ENCODE measurements at places on chromosomes 1 and 21.
A peak's percentile ranks its signal among the peaks of the same experiment; 100 is the strongest.

GRCh38 chr1:209875515-209875914 is 47.7 kb downstream of the UTP25 start:
- peak; percentile 53 for DNase-seq

GRCh38 chr1:205567716-205568115 is 63.2 kb downstream of the CDK18 start:
- DNase-seq = no peak

DNA sequence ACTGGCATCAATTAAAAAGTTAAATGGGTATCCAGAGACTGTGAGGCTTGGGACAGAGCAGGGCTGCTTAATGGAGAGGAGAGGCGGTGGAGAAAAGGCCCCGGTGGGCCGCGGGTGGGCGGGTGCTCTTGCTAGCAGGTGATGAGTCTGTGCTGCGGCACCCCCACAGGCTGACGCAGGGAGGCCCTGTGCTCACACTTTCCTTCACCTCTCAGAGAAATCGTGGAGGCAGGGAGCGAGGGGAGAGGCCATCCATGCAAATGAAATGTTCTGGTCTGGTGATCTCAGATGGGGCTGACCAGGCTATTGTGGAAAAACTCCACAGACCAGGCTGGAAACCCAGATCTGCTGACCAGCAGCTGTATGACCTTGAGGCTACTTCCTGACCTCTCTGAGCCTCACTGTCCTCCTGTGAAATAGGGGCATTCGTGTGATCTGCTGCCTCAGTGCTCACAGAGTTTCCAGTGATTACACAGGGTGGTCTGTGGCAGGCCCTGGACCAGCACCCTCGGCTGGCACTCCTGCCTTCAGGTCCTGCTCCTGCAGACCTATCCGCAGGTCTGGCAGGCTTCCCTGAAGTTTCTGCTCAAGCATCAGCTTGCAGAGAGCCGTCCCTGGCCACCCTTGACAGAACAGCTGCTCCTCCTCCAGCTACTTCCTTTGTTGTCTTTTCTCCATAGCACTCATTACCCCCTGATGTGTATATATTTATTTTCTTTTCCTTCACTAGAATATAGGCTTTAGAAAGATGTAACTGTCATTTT is 89.2 kb downstream of the BEND5 start:
- no peak for DNase-seq

- DNase-seq = peak; percentile 94
Measured at GRCh38 chr1:183956559-183957188, 80.9 kb downstream of the COLGALT2 start.

GRCh38 chr1:202135221-202135721 is 9.3 kb downstream of the ARL8A start:
- peak; percentile 81 for DNase-seq

- no peak for DNase-seq
Measured at GRCh38 chr21:37041706-37042271, 31.1 kb downstream of the PIGP start.

DNA sequence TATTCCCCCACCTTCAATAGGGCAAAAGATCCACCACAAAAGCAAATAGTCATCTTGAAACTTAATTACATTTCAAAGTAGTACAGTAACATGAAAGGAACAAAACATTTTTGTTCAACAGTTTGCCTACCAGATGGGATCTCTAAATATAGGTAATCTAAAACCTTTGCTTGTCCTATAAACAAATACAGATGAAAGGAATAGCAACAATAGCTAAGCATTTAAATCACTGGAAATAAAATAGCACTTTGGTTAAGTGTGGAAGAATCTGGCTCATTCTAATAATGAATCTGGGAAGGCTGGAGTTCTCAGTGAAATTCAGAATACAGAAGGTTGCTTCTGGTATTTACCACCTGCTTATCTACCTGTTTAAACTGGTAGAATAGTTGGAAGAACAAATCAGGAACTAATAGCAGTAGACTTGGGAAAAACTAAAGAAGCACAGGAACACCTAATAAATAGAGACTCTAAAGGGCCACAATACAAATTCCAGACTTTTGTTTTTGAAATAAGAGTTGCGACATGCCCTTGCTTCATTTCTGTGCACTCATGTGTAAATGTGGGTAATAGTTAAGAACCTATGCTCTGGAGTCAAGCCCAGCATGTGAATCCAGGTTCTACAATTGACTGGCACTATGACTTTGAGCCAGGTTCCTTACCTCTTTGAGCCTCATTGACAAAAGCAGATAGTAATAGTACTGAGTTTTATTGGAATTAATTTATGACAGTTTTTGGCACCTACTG is 2.3 kb upstream of the LYPLAL1 start:
- DNase-seq = no peak

DNA sequence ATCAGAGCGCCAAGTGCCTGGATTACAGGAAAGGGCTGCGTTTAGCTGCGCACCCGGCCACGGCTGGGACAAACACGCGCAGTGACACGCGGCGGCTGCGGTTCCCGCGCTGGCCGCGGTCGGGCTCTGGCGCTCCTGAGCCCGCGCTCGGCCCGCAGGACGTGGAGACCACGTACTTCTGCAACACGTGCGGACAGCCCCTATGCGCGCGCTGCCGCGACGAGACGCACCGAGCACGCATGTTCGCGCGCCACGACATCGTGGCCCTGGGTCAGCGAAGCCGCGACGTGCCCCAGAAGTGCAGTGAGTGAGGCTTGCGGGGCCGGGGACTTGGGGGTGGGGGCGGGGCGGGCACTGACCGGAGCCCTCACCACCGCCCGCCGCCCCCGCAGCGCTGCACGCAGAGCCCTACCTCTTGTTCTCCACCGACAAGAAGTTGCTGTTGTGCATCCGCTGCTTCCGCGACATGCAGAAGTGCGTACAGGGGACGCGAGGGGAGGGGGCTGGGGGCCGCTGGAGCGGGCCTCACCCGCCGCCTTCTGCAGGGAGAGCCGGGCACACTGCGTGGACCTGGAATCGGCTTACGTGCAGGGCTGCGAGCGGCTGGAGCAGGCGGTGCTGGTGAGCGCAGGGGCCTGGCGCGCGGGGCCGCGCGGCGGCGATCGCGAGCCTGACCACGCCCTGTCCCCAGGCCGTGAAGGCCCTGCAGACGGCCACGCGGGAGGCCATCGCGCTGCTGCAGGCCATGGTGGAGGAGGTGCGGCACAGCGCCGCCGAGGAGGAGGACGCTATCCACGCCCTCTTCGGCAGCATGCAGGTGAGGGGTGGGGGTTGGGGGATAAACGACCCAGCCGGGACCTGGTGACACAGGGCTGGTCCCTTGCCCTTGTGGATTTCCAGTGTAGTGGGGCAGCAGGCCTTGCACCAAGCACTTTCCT is 3.1 kb downstream of the RNF207 start:
- DNase-seq = peak; percentile 78

GRCh38 chr1:94553931-94554330 is 12.4 kb upstream of the F3 start:
- DNase-seq = no peak

- DNase-seq = peak; percentile 66
Measured at GRCh38 chr1:231629132-231629531, 2.5 kb downstream of the DISC1 start.

DNA sequence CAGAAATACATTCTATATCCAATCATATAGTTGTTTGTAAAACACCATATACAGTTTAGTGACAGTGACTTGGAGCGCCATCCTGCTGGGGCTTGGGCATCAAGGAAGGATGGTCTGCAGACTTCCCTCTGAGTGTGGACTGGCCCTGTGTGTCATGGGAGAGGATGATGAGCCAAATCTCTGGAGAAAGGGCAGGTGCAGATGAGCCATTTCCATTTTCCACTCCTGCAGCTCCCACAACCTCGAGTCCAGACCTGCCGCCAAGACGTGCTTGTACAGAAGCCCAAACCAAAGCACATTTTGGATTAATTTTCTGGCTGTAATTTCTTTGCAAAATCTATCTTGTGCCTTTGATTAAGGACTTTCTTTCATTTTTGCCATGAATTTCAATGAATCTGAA is 48.3 kb upstream of the SLC22A15 start:
- DNase-seq = no peak

GRCh38 chr1:8965121-8965820 is 19.6 kb downstream of the CA6 start:
- no peak for DNase-seq

GRCh38 chr1:22133931-22134324 is 9.0 kb downstream of the WNT4 start:
- DNase-seq = no peak

- no peak for DNase-seq
Measured at GRCh38 chr1:200684015-200684414, 14.3 kb upstream of the DDX59 start.

DNA sequence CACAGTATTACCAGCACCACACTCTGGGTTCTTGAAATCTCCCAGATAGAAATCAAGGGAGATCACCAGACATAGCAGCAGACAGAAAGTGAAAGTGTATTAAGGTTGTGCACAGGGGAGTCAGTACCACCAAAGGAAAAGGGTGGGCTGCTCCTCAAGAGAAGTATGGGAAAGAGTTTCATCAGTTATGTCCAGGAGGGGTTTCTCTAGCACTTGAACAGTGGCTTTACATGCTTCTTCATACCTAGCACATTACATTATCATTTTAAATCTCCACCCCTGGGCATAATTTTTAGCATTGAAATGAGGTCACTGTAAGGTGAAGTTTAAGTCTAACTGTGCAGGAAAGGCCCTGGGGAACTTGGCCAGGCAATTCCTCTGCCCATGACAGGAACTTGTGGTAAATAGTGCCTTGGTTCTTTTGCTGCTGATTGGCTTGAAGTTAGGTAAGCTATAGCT is 601.0 kb downstream of the NUF2 start:
- peak; percentile 89 for DNase-seq

- DNase-seq = no peak
Measured at GRCh38 chr21:17929510-17929909, 110.4 kb upstream of the C21orf91 start.

DNA sequence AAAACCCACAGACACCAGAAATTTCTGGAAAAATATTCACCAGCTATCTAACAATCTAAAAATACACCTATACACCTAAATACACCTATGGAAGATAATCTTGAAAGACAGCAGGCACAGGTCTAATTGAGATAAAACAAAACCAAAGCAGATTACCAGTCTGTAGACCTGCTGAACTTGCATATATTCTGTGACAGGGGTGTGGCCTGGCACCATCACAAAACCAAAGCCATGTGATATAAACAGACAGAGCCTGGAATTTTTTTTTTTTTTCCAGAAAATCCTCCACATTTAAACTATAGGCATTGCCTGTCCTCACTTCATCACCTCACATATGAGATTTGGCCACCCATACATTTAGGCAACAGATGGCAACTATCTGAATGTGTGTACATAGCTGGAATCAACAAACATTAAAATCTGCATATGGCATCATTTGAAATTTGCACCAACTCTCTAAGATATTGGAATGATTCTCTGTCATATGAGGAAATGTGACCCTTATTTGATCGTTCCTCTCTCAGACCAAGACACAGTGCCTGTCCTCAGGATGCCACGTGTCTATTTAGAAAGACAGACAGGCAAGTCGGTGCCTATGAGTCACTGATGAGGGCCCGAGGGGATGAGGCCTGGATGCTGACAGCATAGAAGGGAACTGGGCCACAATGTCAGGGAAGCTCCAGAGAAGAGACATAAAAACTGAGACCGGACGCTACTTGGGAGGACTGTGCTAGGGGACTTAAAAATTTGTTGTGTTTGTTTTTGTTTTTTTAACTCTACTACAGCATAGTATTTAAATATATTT is 32.6 kb downstream of the NMNAT2 start:
- no peak for DNase-seq

DNA sequence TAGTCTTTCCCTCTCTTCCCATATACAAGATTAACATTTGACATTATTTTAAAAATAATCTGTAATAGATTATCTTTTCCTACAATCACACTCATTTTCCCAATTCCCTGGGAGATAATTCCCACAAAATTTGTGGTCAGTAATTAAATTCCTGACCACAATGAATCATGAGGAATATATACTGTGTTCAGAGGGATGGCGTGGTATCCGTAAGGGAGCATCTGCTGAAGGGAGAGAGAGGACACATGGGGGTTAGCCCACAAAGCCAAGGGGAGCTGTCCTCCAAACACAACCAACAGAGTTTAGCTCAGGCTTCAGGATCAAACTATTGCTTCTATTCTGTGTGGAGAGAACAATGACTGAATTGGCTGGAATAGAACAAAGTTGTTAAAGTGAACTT is 57.1 kb upstream of the PPP2R5A start:
- no peak for DNase-seq

DNA sequence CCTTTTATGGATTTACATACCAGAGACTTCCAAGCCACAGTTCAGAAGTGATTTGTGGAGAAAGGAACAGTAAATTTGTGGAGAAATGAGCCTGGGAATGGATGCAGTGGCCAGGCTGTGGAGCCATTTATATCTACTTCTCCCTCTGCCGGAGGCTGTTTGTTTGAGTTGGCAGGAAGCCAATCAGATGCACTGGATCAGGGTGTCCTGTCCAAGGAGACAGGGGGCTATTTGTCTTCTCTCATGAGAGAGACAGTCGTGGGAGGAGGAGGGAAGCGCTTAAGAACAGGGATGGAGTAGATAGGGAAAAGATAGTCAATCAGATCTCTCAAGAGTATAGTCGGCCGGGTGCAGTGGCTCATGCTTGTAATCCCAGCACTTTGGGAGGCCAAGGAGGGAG is 2.8 kb upstream of the HAPLN2 start:
- peak; percentile 72 for DNase-seq

DNA sequence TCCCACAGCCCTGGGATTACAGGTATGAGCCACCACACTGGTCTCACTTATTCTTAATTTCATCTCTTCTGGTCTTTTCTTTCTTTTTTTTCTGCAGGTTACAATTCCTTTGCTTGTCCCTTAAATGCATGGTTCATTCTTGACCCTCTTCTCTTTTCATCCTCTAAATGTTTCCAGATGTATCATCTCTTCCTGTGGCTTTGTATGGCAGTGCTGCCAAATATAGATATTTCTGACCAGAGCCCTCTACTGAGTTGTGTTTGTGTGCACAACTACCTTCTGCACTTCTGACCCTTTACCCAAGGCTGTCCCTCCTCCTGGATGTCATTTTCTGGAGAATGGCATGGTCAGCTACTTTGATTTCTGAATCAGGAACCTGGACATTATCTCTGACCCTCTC is 32.5 kb downstream of the OLFML3 start:
- DNase-seq = no peak

DNA sequence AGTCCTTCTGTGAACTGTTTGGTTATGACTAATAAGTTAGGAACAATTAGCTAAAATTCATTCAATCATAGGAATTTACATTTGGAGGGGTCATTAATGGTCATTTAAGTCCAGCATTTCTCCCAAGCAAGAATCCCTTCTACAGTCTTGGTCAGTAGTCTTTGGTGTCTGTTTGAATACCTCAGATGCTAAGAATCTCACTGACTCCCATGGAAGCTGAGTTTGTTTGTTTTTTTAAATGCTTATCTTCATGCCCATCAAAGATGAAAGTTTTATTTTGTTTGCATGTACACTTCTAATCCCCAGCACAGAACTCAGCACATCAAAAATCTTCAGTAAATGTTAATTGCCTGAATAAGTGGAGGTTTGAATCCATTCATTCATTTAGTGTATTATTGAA is 41.3 kb upstream of the SLC44A3 start:
- DNase-seq = no peak

GRCh38 chr1:228005511-228006033 is 1.2 kb upstream of the WNT3A start:
- DNase-seq = no peak

- no peak for DNase-seq
Measured at GRCh38 chr1:208207388-208208131, 36.6 kb downstream of the PLXNA2 start.
